ENCODE measurements at places on chromosomes 5 and 9.

DNA sequence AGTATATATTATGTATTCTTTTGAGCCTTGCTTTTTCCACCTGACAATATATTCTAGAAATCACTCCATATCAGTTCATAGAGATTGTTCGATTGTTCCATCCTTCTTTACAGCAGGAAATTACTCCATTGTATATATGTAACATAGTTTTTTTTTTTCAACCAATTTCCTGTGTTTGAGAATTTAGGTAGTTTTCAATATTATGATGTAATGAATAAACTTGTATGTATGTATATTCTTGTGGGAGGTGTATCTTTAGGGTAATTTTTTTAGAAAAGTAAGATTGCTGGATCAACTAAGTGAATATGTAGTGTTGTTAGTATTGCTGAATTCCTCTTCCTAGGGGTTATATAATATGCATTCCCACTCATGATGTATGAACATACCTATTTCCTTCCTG, 165.9 kb upstream of the PITX1 start:
- no peak for DNase-seq

- DNase-seq, result no peak
These were observed 25.0 kb upstream of the PALM2AKAP2 start for GRCh38 chr9:109755040-109755439.

DNA sequence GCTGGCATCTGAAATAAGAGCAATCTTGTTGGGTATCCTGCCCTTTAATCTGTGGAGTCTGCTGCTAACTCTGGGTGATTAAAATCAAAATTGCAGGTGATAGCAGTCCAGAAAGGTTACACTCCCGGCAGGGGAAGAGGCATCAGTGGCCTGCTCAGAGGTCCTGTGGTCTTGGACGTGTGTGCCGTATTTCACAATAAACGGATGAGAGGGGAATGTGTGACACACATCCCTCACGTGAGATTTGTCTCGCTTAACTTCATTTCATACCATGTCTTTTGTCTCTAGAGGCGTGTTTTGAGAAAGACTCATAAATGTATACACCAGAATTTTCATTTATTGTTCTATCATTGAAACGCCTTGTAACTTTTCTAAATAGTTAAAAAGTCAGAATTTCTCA, 36.6 kb downstream of the FAM240B start:
- no peak for DNase-seq

GRCh38 chr5:89351222-89351621, 468.2 kb upstream of the MEF2C start:
- no peak for DNase-seq

DNA sequence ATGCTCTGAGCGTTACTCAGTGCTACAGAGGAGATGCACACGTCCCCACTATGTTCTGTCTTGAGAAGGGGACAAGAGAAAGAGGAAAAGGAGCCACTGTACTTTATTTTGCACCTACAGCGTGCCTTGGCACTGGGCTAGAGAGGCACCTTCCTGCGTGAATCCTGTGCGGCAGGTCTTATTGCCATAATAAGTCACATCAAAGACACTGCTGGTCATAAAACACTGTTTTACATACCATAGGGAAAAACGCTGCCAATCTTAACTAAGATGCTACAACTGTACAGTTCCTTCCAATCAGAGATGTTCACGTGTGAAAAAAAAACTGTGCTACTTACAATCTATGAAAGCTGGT, 48.1 kb downstream of the NEURL1B start:
- no peak for DNase-seq

DNA sequence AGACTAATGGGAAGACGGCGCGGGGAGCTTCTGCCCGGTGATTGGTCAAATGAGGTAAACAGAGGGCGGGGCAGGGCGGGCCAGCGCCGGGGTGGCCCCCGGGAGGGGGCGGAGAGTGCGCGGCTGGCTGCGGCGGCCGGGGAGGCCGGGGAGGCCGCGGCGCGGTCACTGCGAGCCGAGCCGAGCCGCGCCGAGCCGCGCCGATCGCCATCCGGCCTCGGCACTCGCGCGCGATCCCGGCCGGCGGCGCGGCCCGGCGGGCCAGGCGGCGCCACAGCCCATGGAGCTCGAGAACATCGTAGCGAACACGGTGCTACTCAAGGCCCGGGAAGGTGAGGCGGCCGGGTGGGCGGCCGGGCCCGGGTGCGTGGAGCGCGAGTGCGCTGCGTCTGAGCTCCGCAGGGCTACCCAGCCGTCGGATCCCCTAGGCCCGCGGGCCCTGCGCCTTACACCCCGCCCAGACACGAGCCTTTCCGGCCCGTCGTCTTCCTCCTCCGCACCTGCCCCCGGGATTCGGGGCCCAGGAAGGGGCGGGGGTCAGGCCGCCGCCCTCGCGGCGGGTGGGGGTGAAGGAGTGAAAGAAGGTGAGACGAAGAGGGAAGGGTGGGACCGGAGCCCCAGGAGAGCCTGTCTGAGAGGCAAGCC, at the start of gene GRK6:
GRK6 (plus strand) TSS at position 111 of the 645 bp plus-strand sequence; CDS start at position 281, 170 bp downstream.
- DNase-seq, result peak; percentile 76

- peak; percentile 11 for DNase-seq
These were observed 467 bp downstream of the C9orf78 start for GRCh38 chr9:129834489-129835127.

Measured in CD4-positive, alpha-beta T cell treated with Interferon gamma for 1 hour (primary cell).